HCT116 (cell line): ENCODE measurements at places on chromosomes 1 and 21. TPM values are rescaled to one million over a fixed set of nuclear protein-coding genes. Genes with fewer than 3 reads are reported as not detected.

Gene G0S2
- not detected for total RNA-seq

Gene NBPF19
- total RNA-seq: 11.6 TPM

Gene SEMA6C
- 8.2 TPM for total RNA-seq

Gene APCS
- 0.42 TPM for total RNA-seq

Gene MFN2
- total RNA-seq: 83.0 TPM

Gene CFAP45
- 0.59 TPM for total RNA-seq

Gene SHISAL2A
- total RNA-seq: not detected

Gene SYDE2
- 5.3 TPM for total RNA-seq

Gene IFI44
- total RNA-seq: 0.66 TPM

Gene RPS6KA1
- 47.0 TPM for total RNA-seq

- DNase-seq: no peak
Observed at GRCh38 chr21:23853796-23854379, 1753.4 kb downstream of the MRPL39 start.

GRCh38 chr1:207935166-207935583, 24.2 kb upstream of the CD34 start:
- DNase-seq: no peak

DNA sequence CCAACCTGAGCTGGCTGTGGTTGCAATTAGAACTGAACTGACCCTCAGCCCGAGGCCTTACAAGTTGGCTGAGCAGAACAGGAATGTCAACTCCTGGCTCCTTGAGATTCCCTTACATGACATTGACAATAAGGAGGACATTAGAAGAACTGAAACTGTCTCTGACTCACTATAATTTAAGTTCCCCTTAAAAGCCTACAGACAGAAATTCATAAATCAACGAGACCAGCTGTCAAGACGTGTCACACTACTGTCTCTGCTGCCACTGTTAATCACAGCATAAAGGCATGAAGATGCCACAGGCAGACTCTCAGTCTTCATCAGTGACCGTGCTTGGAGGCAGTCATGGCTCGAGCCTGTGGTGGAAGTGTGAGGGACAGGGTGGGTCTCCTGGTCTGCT, 168.8 kb downstream of the GABPA start:
- no peak for DNase-seq

DNA sequence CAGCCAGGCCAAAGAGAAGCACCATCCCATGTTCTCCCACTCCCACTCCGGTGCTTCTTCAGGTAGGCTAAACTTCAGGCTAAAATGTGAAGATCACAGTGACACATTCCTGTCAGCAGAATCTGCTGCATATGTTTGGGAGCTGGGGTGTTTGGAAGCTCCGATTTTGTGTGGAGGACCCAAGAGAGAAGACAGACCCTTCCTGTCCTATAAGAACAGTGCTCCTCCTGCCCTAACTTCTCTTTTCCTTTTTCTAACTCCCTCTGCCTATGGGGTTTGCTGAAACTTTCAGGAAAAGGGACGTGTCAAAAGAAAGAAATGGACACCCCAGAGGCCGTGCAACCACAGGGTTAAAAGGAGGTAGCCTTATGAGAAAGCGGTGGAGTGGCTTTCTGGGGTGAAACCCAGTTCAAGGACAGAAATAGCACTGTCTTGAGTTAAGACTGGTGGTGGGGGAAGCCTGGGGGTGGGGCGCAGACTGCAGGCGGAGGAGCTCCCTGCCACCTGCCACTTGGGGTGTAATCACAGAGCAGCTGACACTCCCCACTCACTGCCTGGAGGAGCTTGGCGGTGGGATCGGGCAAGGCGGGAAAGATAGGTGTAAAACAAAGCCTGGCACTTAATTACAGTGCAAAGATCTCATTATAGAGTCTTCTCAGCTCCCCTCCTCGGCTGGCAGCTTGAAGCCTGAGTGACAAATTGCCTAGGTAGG, 645 bp upstream of the TLR5 start:
- DNase-seq: no peak

GRCh38 chr1:198597690-198598430, 41.0 kb upstream of the PTPRC start:
- no peak for DNase-seq

DNA sequence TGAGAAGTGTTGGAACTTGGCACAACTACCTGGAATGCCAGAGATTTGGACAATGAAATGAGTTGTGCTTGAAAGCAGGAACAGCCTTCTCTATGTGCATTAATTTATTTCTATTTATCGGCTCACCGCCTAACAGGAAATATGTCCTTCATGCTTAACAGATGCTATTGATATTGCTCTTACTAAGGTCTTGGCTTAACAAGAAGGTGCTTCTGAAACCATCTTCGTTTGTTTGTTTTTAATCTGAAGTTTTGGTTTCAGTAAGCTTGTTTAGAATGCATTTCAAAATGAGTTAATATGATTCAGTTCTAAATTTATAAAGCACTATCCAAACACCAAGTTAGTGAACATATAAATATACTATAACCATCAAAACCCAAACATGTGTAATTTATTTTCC, 898.3 kb upstream of the B3GALT2 start:
- no peak for DNase-seq

DNA sequence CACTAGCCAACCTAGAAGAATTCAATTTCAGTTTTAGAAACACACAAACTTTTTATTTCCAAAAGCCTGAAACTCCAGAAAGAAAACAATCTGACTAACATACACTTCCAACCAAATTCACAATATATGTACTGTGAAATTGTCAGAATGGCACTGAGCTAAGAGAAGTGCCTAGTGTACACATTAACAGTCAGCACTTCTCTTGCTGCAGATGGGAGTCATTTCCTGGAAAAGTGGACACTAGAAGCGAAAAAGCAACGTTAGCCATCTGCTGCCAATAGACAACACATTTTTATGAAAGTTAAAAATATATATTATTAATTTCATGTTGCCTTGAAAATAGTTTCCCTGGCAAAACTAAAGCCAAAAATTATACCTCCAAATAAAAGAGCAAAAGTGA, 66.1 kb downstream of the EPS15 start:
- DNase-seq: no peak

GRCh38 chr1:225366552-225366951, 61.3 kb downstream of the LBR start:
- no peak for DNase-seq

GRCh38 chr1:209590405-209590804, 6.9 kb downstream of the CAMK1G start:
- no peak for DNase-seq

DNA sequence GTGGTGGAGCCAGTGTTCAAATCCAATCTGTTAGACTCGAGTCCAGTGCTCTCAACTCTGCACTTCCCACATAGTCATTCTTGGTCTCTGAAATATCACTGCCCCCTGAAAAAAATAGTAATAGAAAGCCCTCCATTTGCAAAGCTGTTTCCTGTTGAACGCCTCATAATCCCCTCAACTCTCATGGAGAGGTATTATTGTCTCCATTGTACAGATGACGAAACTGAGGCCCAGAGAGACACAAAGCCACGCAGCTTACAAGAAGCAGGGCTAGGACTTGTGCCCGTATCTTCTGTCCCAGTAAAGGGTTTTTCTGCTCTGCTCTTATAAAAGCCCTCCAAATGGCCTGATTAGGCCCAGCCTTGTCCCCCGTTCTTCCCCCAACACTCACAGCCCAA, 6.2 kb upstream of the ARHGEF19 start:
- DNase-seq: no peak

- no peak for DNase-seq
Observed at GRCh38 chr1:221644663-221645258, 97.1 kb downstream of the DUSP10 start.

- no peak for DNase-seq
Observed at GRCh38 chr1:204917802-204918201, 47.1 kb downstream of the NFASC start.

DNA sequence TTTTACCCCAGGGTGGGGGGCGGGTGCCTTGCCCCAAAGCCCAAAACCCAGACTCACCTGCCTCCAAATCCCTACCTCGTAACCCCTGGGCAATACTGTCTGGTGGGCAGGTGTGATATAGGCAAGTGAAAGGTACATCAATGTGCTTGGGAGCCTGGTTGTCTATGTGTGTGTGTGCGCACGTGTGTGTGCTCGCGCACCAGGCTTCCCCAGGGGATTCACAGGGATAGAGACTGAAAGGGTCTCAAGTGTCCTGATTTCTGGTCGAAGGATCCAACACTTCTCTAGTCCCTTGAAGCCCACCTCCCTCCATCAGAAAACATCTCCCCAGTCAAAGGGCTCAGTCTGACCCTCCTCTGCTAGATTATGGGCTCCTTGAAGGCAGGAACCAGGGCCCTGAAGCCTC, 28.9 kb upstream of the EPB41 start:
- no peak for DNase-seq

- DNase-seq: no peak
Observed at GRCh38 chr1:33955096-33955495, 91.2 kb downstream of the HMGB4 start.

DNA sequence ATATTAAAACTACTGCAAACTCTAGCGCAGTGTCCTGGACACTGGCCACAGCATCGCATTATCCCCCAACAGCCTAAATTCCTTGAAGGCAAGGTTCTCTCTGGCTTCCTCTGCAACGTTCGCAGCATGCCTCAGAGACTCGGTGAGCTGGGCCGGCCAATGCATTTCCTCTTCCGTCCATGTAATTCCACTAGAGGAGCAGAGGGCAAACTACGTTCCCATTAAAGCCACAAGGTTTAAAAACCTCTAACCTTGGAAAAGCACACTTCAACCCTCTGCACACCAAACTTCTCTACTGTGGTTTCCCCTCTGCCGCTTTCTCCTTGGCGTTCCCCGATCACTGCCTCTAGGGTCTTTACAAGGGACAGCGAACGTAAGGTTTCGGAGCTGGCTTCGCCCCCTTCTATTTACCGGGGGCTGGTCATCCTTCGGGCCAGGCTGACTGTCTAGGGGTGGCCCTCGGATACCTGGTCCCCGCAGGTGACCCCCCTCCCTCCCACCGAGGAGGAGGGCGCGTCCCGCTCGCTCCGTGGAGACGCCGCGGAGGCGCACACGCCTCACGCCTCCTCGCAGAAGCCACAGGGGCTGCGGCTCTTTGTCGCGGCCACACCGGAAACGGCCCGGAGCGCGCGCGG, 456 bp upstream of the SMYD2 start:
- no peak for DNase-seq

DNA sequence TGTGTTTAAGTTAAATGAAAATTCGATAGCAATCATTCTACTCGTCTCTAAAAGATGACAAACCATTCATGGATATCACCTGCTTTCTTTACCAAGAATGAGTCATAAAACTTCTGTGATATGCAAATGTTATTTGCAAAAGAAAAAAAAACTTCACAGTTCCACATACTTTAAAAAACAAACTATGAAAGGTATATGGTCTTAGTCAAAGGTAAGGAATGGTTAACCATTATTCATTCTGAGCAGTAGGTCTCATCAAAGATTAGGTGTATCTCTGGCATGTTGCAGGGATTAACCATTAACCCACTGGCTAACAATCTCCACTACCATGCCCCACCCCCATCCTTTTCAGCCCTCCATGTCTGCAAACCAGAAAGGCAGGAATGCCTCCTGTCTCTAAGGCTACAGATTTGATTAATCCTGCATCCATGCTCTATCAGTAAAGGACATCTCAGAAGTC, 44.4 kb downstream of the PTPN14 start:
- DNase-seq: peak; percentile 39

GRCh38 chr1:101902199-101902598, 94.5 kb downstream of the OLFM3 start:
- DNase-seq: no peak

DNA sequence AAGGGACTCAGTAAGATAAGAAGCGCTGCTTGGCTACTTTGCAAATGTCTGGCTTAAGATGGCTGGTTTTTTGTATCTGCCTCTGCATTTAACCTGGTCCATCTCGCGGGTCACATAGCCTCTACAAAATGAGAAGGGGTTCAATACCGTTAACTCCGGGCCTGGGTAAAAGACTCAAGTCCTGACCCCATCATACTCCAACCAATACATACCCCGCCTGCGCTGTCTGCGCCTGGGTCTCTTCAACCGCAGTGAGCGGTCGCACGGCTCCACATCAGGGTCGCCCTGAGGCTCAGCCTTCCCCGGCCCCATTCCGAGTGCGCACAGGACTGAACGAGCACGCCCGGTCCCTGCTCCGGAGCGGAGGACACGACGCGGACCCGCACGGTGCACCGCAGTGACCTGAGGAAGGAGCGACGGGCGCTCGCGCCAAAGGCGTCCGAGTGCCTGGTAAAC, 558 bp upstream of the PGD start:
- no peak for DNase-seq

DNA sequence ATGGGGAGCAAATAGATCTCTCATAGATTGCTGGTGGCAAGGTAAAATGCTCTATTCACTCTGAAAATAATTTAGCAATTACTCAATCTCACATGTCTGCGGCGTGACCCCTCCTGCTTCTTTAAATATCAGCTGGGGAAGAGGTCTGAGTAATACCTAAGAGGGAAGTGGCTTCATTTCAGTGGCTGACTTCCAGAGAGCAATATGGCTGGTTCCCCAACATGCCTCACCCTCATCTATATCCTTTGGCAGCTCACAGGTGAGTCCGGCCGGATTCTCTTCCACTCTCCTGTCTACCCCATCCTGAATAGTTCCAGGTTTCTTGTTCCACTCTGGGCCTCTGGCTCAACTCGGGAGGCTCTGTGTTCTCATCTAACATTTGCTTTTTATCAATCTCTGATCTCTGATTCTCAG, at the start of gene SLAMF7:
TSS of gene SLAMF7 (plus strand) at position 150 of the 414 bp plus-strand sequence. CDS start at position 205, 55 bp downstream.
- DNase-seq: no peak

DNA sequence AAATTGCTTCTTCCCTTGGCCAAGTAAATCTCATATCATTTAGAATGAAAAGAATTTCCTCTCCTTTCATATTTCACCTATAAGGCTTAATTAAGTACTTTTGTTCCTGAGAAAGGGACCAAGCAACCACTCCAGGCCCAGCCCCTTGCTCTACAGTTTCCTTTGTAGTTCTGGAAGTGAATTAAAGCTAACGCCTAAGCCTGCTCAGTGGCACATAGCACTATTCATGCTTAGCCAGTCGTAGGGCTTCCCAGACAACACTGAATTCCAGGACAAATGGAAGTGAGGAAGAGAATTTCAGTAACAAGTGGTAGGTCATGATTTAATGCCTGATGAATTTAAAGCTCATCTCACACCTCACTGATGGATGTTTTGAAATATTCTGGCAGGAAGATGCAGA, 73.3 kb downstream of the RPAP2 start:
- no peak for DNase-seq

- DNase-seq: no peak
Observed at GRCh38 chr1:236686815-236687160, 489 bp downstream of the ACTN2 start.

GRCh38 chr1:5647234-5647633, 345.0 kb downstream of the NPHP4 start:
- no peak for DNase-seq

- no peak for DNase-seq
Observed at GRCh38 chr1:95127380-95127779, 10.2 kb downstream of the TLCD4 start.

GRCh38 chr1:53708687-53709086, 30.3 kb downstream of the GLIS1 start:
- DNase-seq: no peak

GRCh38 chr1:1833916-1834325, 55.7 kb upstream of the NADK start:
- DNase-seq: no peak

GRCh38 chr1:91700771-91701471, 185.0 kb downstream of the TGFBR3 start:
- DNase-seq: no peak

GRCh38 chr1:100351095-100351887, 1.0 kb upstream of the CDC14A start:
- DNase-seq: peak; percentile 86
